ENCODE measurements at places on chromosomes 12 and 14.
A peak's percentile ranks its signal among the peaks of the same experiment; 100 is the strongest.

DNA sequence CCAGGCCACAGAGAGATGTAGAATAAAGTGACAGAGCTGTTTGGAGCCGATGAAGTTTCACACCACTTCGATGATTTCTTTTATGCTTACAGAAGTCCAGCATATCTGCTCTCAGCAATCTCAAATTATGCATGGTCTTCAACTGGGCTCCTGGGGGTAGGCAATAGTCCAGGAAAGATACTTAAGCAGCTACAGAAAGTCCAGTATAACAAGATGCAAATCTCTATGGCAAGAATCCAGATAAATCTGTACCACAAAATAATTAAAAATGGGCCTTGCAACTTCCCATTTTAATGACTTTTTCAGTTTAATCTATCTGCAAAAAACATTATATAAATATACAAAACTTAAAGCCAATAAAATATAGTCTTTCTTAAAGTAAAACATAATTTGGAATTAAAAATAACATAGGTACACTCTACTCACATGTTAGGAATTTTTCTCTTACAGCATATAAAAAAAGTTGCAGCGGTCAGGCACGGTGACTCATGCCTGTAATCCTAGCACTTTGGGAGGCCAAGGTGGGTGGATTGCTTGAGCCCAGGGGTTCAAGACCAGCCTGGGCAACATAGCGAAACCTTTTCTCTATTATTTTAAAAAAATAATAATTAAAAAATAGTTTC lies 20.5 kb upstream of the RAD51AP1 start:
- DNase-seq: no peak

- no peak for DNase-seq
These were observed 66.6 kb downstream of the GRIP1 start for GRCh38 chr12:66612090-66612775.

GRCh38 chr14:55807053-55807880 lies 227.3 kb downstream of the KTN1 start:
- peak; percentile 23 for DNase-seq

DNA sequence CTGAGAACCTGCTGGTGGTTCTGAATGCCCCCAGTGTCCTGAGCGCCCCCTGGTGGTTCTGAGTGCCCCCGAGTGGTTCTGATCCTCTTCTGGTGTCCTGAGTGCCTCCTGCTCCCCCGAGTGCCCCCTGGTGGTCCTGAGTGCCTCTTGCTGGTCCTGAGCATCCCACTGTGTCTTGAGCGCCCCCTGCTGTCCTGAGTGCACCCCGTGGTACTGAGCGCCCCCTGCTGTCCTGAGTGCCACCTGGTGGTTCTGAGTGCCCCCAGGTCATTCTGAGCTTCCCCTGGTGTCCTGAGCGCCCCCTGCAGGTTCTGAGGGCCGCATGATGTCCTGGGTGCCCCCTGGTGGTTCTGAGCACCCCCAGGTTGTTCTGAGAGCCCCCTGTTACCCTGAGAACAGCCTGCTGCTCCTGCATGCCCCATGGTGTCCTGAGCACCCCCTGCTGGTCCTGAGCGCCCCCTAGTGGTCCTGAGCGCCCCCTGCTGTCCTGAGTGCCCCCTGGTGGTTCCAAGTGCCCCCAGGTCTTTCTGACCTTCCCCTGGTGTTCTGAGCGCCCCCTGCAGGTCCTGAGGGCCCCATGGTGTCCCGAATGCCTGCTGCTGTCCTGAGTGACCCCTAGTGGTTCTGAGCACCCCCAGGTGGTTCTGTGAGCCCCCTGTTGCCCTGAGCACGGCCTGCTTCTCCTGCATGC lies 1165.4 kb downstream of the TMEM121 start:
- DNase-seq: no peak

- DNase-seq: no peak
These were observed 15.4 kb downstream of the HSP90AA1 start for GRCh38 chr14:102071283-102071998.
